ENCODE measurements at places on chromosomes 16 and 17. TPM values are rescaled to one million over a fixed set of nuclear protein-coding genes. Genes with fewer than 3 reads are reported as not detected.

GRCh38 chr16:22428654-22429053 lies 54.2 kb upstream of the CDR2 start:
- peak; percentile 70 for DNase-seq

- no peak for DNase-seq
Observed at GRCh38 chr17:3981455-3981854, 17.2 kb upstream of the ATP2A3 start.

- DNase-seq = no peak
Observed at GRCh38 chr16:25138130-25138529, 26.6 kb downstream of the LCMT1 start.

DNA sequence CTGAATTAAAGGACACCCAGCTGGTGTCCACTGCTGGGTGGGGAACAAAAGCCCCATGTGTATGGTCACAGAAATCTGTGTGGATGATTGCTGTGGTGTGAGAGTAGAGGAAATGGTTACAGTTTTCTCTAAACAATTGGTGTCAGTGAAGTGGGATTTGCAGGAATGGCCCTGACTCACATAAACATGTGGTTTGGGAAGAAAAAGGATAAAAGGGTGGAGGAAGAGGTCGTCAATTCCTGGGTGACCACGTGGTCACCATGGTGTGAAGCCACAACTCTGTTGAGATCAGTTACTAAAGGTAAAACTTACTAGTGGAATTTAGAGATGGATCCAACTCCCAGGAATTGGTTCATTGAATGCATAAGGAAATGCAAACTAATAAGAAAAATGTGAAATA lies 3.6 kb upstream of the TUBG2 start:
- no peak for DNase-seq

GRCh38 chr16:56950881-56951771 lies 10.6 kb upstream of the CETP start:
- no peak for DNase-seq

SIAH1 gene
- 35.4 TPM for total RNA-seq

All from lower leg skin (tissue), 4 donors.